ENCODE measurements at places on chromosomes 4 and X.

DNA sequence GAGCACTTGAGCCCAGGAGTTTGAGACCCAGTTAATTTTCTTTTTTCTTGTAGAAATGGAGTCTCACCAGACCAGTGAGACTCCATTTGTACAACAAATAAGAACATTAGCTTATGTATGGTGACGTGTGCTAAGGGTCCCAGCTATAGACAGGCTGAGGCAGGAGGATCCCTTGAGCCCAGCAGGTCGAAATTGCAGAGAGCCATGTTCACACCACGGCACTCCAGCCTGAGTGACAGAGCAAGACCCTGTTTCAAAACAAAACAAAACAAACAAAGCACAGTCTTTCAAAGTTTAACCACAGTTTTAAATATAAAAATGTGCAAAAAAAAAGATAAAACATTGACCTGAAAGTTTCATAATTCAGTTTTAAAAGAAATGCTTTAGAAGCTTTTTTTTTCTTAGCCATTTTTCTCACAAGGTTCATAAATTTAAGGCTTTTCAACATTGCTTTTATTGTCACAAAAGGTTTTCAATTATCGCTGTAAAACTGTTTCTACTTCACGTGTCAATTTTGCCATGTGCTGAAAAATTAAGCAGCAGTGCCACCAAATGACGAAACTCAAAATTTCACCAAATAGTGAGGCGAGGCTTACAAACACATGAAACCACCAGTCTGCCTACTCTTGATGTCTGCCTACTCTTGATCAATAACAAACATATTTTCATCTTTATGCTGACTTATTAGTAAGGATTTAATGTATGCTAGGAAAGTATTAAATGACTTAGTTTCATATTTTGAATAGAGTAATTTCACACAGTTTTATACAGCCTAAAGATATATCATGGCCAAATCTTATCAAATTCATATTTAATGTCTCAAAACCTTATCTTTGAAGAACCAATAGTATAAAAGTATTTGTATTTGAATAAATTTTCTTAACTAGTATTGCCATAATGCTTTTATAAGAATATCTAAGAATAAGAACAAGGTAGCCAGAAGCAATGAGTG lies 126.3 kb downstream of the NEK1 start:
- DNase-seq: no peak

GRCh38 chr4:7516773-7517144 lies 82.0 kb upstream of the PSAPL1 start:
- DNase-seq: no peak

DNA sequence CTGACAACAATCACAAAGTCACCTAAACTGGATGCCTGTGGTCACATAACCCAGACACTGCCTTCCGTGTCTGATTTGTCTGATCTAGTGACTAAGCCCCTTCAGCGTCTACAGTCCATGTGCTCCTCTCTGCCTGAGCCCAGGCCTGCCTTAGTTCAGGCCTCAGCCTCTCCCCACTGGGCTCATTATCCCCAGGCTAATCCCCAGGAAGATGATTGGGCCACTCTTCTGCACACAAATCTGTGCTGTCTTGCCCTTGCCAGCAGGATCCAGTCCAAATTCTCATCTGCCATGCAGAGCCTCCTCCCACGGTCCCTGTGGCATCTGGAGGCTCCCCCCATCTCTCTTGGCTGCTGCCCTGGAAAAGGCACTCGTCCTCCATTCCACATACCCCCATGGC lies 96.5 kb downstream of the SLC2A9 start:
- DNase-seq: no peak

DNA sequence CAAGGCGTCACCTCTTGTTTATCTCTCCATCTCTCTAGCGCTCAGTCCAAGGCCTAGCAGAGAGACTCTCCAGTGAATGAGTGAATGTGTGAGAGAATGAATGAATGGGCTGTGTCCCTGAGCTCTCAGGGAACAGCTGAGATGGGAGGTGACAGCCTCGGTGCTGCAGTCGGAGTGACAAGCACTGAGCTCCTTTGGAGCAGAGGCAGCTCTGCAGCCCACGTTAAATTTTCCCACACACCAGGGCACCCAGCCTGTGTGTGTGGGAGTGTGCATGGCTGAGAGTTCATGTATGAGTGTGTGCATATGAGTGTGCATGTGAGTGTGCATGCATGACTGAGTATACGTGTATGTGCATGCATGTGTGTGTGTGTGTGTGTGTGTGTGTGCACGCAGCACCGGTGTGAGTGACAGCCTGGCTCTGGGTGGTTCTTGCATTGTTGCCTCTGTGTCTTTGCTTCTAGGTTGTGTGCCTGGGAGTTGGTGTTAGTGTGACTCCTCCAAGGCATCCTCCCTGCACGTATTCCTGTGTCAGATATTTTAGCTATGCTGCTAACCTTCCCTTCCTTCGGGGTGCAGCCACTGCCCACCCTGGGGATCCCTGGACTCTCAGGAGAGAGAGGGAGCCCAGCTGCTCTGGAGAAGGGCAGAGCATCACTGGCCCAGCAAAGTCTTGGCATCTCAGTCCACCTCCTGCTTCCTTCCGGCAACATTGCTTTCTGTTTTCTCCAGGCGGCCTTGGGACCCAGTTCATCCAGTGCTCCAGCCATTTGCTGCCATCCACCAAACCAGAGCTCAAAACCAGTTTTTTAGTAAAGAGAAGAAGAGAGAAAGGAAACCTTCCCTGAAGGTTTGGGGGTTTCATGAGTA lies 98.6 kb downstream of the PPP2R2C start:
- no peak for DNase-seq

DNA sequence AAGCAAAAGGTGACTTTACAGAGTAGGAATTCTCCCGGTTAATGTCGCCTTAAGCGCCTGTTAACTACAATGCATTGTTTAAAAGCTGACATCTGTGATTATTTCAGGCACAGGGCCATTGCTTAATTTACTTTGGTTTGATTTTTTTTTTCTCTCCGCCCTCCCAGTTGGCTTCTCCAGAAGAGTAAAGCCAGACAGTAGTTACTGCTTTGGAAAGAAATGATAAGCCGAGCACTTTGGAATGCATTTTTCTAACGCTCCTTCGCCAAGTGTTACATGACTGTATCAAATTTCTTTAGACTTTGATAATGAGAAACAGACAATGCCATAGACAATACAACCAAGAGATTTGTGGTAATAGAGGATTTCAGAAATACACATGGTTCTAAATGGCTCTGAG lies 383.0 kb upstream of the TENM3 start:
- DNase-seq: no peak

- no peak for DNase-seq
Measured at GRCh38 chr4:88008122-88008742, 797 bp downstream of the PKD2 start.

DNA sequence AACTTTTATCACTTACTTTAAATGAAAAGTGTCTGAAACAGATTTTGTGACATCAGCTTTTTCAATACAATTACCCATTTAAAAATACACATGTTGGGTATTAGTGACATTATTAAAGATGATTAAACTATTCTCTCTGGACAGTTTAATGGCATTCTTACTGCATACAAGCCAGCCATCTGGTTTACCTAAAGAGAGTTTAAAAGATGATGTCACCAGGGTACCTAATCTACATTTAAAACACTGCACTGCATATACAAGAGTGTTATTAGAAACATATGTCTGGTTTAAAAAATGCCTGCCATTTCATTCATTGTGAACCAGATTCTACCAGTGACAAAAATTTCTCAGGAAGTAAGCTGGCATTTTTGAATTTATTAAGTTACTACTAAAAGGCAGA lies 919.1 kb downstream of the ADGRL3 start:
- no peak for DNase-seq

GRCh38 chr4:39812500-39812899 lies 114.6 kb downstream of the UBE2K start:
- no peak for DNase-seq

DNA sequence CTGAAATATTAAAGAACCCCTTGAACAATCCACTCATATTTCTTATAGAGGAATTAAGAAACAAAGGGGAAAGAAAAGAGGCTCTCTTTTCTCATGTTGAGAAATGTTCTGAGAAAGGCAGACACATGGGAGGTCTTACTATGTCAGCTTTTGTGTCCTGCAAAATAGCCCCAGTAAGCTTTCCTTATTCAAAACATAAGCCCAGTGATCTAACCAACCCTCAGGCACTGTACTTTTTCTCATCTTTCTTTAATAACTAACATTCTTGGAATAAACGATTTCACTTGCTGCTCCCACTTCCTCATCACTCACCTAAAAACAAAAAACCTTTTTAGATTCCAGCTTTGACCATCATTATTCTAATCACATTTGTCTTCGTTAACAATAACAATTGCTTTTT lies 115.9 kb downstream of the GLRA3 start:
- no peak for DNase-seq

- no peak for DNase-seq
Measured at GRCh38 chr4:184262901-184263300, 45.2 kb upstream of the ENPP6 start.

DNA sequence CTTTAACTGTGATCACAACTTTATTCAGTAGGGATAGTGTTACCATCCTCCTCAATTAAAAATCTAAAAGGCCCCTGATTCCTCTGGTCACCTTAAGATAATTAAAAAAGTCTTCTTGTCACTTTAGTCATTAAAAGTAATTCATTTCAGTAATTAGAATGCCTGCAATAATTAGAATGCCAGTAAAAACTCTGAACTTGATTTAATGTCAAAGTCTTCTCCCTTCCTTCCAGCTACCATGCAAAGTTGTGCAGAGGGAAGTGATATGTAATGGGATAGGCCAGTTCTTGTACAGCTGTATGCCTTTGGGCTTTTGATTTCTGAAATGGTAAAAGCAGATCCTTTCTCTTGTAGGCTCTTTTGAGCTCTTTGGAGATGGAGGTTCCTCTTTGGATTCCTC lies 417.2 kb downstream of the ADAM29 start:
- no peak for DNase-seq

DNA sequence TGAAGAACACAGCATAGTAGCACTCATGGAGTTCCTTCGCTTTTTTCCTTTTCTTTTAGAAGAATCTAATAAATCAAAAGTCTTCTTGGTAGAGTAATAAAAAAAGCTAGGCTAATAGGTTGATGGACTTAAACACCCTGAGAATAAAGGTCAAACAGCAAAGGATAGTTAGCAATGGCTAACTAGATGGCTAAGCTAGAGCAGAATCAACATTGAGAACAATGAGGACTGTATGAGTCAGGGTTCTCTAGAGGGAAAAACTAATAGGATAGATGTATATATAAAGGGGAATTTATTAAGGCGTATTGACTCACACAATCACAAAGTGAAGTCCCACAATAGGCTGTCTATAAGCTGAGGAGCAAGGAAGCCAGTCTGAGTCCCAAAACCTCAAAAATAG lies 550.9 kb downstream of the GLUD2 start:
- DNase-seq: no peak

- DNase-seq: no peak
Measured at GRCh38 chrX:20974326-20974725, 399.9 kb upstream of the CNKSR2 start.

DNA sequence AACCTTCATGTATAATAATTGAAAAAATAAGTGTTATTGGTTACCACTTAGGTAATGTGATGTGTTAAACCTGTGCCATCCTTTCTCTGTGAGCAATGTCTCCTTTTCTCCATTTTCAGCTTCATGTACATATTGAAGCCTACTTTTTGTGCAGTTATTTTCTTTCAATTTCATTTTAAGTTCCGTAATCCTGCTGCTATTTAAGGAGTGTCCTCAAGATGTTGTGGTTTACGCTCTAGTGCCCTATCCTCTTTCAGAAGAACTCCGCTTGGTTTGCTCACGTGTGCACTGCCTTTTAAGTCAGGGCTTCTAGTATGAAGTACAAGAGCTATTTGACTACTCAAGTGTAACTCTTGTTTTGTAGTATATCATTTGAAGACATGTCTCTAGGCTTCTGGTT lies 2253.2 kb upstream of the TENM3 start:
- no peak for DNase-seq

DNA sequence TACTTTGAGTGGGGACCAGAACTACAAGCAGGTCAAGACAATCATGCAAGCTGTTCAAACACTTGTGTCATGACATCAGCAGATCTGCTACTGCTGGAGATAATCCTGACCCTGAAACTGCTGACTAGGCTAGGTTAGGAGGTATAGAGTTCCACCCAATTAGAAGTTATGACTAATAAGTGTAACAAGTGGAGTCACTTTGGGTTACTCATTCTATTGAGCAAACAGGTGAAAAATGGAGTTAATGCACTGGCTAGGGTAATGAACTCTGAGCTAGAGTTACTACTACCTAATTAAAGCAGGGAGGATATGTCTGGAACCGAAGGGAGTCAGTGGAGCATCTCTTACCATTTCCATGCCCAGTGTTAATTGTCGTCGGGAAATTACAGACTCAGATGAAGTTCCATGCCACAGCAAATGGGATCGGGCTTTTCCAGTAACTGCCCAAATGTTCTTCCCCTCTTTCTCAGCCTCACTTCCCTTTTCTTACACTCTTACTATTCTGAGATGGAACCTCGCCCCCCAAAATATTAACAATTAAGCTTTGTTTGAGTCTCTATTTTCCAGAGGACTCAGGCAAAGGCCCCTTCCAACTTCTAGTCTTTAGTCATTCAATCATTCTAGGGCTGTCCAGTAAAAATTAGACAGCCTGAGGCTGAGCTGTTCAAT lies 19.8 kb upstream of the MANBA start:
- no peak for DNase-seq

- DNase-seq: no peak
Measured at GRCh38 chr4:169791062-169791461, 33.3 kb upstream of the HPF1 start.

GRCh38 chr4:27702730-27703431 lies 842.2 kb downstream of the STIM2 start:
- DNase-seq: no peak

DNA sequence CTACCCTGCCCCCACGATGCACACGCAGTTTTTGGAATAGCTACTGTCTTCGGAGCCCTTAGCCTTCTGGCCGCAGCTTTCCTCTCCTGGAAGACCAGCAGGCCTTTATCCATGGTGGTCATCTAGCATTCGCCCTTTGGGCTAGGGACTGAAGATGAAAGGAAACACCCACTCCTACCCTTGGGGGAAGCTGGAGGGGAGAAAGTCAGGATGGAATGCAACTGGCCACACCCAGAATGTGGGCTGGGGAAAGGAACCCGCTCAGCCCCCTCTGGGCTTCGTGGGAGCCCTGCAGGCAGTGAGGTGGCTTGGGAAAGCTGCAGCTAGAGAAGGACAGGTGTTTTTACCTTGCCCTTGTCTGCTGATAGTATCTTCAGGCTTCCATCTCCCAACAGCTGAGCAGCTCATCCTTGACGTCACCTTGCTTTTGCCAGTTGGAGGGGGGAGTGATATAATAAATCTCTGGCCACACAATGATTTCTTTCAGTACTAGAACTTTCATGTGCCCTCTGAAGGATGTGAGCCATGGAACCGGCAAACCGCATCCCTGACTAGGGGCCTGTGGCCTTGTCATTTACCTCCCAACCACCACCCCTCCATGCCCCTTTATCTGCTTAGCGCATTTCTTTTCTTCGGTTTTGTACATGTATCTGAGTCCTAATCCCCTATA lies 59.0 kb downstream of the ELF4 start:
- DNase-seq: no peak
